ENCODE measurements at places on chromosomes 16 and 17.
A peak's percentile ranks its signal among the peaks of the same experiment; 100 is the strongest.

DNA sequence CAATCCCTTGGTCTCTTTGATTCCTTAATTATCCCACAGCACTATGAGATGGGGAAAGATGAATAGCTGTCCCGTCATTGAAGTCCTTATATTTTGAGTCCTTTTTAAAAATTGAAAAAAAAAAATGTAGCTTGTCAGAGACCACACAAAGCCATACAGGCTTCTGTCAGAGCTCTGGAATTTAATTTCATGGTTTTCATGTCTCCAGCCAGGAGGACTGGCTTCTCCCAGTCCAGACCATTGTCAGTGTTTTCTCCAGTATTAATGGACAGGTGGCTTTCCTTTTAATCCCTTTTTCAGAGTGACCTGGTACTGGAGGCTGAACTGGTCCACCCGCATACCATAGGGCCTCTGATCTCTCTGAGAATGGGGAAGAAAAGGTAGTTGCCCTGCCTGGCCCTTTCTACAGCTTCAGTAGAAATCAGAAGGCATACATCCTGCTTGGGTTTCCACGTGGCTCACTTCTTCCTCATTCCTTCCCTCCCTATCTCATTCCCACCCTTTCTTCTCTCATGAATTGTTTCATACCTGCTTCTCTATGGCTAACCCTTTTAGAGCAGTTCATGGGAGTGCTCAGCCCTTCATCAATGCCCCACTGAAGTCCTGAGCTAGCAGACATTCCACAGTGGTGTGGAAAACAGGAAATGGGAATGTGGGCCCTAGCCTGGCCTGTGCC lies 29.1 kb downstream of the TRIM16 start:
- no peak overlapping the region for H3K4me3 ChIP-seq
- no peaks in the 10 kb centered on the region for H3K27me3 ChIP-seq
- no peak overlapping the region for H3K27ac ChIP-seq
- DNase-seq = peak; percentile 55
- H3K4me1 ChIP-seq = peaks cover 2% of the 10 kb centered on the region

- no peak overlapping the region for H3K27ac ChIP-seq
- DNase-seq = no peak
- no peak overlapping the region for H3K4me3 ChIP-seq
- H3K36me3 ChIP-seq = no peaks in the 10 kb centered on the region
Observed at GRCh38 chr16:57480754-57481230, 5.5 kb downstream of the DOK4 start.

DNA sequence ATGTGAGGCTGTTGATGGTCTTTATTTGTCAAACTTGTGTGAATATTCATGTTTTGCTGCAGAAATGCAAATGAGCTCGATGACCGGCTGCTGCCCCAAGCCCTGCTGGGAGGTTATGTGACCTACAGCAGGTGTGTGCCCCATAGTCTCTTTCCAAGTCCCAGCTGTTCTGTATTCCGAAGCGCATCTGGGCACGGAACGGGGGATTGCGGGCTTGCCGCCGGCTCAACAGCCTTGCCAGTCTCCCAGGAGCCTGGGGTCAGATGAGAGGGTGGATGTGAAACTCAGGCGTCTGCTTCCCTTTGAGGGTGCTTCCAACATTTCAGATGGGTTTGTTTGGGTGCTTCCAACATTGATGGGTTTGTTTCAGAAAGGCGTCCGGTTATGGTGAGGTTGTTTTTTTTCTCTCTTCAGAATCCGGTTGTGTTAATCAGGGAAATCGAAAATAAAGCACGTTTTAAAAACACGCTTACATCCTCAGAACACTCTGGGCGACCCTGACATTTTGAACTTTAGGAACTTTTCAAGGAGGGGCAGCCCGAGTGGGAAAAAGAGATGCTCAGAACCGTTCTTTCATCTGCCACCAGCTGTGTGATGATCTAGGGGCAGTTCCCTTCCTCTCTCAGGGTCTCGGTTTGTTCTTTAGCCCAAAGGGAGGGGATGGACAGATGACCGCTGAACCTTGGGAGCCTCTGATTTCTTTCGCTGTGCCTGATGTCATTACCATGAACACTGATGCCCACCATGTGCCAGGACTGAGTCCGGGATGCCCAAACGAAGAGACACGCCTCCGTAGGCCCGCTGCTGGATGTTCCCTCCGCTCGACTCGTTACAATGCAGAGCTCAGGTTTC lies 47.8 kb upstream of the AMZ2 start:
- H3K4me1 ChIP-seq = no peaks in the 10 kb centered on the region
- DNase-seq = peak; percentile 3
- H3K27me3 ChIP-seq = peaks cover 43% of the 10 kb centered on the region
- H3K4me3 ChIP-seq = no peak overlapping the region

DNA sequence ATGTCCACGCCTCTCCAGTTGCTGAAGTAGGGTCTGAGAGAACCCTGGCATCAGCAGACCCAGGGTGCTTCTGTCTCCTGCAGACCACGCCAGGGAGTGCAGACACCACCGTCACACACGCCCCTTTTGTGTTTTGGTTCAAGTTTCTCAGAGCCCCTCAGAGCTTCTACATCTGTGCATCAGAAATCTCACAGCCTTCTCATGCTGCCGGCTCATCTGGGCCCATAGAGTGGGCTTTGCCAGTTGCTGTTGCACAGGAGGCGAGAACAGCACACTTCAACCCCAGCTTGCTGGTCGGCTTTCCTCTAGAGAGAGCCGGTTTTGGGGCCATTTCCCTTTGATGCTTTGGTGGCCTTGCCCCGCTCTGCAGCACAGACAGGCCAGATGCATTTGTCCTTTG lies 60.9 kb downstream of the PDPK1 start:
- no peaks in the 10 kb centered on the region for H3K4me1 ChIP-seq
- H3K27ac ChIP-seq = no peak overlapping the region
- H3K27me3 ChIP-seq = no peaks in the 10 kb centered on the region
- H3K4me3 ChIP-seq = no peak overlapping the region
- no peak for DNase-seq
